ENCODE measurements at places on chromosomes 3 and 15. TPM values are rescaled to one million over a fixed set of nuclear protein-coding genes. Genes with fewer than 3 reads are reported as not detected.

Gene MLF1
- total RNA-seq, result 1.9 TPM

Gene UBE2Q2
- 20.1 TPM for total RNA-seq

DNA sequence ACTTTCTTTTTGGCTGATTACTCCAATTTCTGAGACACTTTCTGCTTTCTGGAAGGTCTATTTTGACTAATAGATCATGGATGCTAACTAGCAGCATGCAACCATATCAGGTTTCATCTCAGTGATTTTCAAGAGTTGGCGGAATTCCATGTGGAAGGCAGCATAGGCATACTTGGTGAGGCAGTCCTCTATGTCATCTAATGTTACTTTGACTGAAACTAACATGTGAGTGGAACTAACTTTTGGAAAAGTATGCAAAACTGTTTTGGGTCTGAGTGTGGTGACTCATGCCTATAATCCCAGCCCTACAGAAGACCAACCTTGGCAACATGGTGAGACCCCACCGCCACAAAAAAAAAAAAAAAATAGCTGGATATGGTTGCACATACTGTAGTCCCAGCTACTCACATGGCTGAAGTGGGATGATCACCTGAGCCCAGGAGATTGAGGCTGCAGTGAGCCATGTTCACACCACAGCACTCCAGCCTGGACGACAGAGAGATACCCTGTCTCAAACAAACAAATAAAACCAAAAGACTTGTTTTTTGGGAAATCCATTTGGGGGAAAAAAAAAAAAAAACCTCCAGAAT lies 1033.7 kb downstream of the ROBO1 start:
- H3K4me3 ChIP-seq, result no peak overlapping the region
- H3K27me3 ChIP-seq, result no peaks in the 10 kb centered on the region
- no peak overlapping the region for H3K27ac ChIP-seq
- H3K4me1 ChIP-seq, result 0 out of 2 replicates have a peak, but pooled peaks cover under 1% of the 10 kb centered on the region
- no peaks in the 10 kb centered on the region for H3K36me3 ChIP-seq
- DNase-seq, result no peak

Gene SCG3
- total RNA-seq, result not detected

- no peaks in the 10 kb centered on the region for H3K27me3 ChIP-seq
- H3K36me3 ChIP-seq, result no peaks in the 10 kb centered on the region
- no peak overlapping the region for H3K4me3 ChIP-seq
- DNase-seq, result no peak
Measured at GRCh38 chr3:20669675-20670074, 483.7 kb upstream of the SGO1 start.

All from HepG2 (cell line).